ENCODE measurements at places on chromosomes 11 and 22.

DNA sequence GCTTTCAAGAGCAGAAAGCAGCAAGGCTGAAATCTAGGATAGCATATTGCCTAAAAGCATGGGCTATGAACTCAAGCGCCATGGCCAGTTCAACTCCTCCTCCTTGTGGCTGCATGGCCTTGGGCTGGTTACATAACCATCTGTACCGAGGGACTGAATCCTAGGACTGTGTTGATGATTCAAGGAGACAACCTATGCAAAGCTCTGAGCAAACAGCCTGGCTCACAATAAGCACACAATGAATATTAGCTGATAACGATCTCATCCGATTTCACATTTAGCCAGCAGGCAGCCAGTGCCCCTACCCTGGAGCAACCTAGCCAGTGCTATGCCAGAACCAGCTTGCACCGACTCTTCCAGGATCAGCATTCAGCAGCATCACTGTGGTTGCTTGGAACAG is 698.4 kb downstream of the TBC1D22A start:
- no peak for DNase-seq

GRCh38 chr11:10899121-10899830 is 41.4 kb upstream of the ZBED5 start:
- DNase-seq, result peak; percentile 85

GRCh38 chr11:65448074-65448417 is 25.4 kb downstream of the NEAT1 start:
- peak; percentile 46 for DNase-seq

- DNase-seq, result no peak
These were observed 12.0 kb downstream of the STX3 start for GRCh38 chr11:59767225-59767611.

DNA sequence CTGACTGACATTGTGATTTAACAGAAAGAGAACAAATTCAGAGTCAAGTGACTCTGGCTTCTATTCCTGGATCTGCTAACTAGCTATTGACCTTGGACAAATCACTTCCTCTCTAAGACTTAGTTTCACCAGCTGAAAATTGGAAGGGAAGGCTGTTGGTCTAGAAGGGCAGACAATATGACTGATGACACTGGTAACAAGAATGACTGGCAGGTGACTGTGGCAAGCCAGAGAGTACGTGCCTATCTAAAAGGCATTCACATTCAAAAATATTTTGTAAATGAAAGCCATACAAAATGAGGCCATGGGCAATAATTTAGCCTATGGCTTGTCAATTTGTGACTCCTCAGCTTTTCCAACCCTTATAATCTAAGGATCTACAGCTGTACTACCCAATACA is 23.5 kb downstream of the SERGEF start:
- DNase-seq, result no peak

GRCh38 chr11:95522874-95523273 is 266.7 kb downstream of the FAM76B start:
- no peak for DNase-seq

GRCh38 chr11:60700689-60701468 is 1.5 kb downstream of the MS4A8 start:
- DNase-seq, result peak; percentile 6

GRCh38 chr11:118374729-118375128 is 15.3 kb downstream of the UBE4A start:
- no peak for DNase-seq

GRCh38 chr22:17570851-17571631 is 7.7 kb downstream of the SLC25A18 start:
- DNase-seq, result peak; percentile 61

- DNase-seq, result no peak
These were observed 23.7 kb upstream of the FXYD6 start for GRCh38 chr11:117900121-117900648.

GRCh38 chr11:69398529-69399492 is 82.7 kb upstream of the LINC01488 start:
- DNase-seq, result peak; percentile 78

DNA sequence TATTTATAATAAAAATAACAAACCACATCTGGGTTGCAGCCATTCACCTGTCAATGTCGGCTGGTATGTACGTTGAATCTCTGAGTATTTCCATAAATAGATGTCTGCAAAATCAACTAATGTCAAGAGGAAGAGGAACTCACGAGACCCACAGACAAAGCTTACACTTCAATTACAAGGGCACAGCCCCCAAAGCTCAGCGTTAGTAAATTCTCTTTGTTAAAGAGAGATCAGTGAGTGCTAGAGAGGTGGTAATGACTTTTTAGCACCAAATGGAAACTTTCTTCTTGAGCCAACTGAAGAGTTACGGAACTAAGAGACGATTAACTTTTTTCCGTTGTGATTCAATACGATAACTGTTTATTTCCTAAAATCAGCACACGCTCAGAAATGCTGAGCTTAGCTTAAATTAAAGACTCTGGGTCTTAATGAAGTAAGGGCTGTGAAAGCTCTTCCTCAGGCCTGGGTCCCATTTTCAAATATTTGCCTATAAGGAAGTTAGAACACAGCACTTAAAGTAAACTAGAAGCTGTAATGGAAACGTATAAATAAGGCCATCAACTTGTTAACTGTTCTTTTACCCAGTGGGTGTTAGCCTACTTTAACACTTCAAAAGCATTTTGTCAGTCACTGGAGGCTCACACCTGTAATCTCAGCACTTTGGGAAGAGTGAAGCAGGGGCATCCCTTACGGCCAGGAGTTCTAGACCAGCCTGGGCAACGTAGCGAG is 22.8 kb upstream of the TFIP11 start:
- DNase-seq, result no peak

DNA sequence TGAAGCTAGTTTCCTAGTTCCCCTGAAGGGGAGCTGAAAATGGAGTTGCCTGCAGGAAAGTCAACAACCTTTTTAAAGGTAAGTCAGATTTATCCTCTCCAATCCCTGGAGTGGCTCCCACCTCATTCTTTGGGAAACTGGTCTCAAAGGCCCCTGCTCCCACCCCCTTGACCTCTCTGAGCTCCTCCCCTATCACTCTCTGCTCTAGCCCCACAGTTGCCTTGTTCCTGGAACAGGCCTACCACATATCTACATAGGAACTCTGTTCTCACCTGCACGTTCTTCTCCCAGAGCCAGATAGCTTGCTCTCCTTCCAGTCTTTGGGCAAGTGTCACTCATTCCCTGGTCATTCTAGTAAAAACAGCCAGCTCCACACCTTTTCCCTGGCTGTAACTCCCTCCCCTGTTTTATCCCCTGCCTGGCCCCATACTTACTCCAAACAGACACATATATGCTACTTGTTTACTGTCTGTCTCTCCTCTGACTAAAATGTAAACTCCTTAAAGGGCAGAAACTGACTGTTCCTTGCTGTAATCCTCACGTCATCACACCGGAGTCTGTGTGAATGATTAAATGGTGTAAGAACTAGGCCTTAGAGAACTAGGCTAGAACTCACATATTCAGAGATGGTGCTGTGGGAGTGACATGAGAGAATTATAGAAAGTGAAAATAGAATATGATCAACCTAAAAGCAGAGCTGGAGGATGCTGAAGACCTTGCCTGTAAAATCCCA is 53.3 kb downstream of the TCF20 start:
- DNase-seq, result no peak

GRCh38 chr11:65571940-65572339 is 398 bp upstream of the FAM89B start:
- DNase-seq, result no peak

- DNase-seq, result peak; percentile 54
These were observed 450.0 kb upstream of the CCDC179 start for GRCh38 chr11:23310276-23310675.

DNA sequence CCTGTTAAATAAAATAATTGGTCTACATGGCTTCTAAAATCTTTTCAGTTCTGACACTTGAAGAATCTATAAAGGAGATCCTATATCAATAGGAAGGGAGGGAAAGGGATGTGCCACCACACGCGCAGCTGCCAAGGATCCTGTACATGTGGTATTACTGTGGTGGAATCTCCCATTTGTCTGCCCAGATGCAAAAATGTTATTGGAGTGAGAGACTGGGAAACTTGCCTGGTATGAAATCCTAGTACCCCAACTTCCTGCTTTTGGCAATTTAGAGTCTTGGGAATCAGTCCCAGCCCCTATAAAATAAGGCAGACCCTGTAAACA is 81.9 kb upstream of the PICALM start:
- DNase-seq, result peak; percentile 75

DNA sequence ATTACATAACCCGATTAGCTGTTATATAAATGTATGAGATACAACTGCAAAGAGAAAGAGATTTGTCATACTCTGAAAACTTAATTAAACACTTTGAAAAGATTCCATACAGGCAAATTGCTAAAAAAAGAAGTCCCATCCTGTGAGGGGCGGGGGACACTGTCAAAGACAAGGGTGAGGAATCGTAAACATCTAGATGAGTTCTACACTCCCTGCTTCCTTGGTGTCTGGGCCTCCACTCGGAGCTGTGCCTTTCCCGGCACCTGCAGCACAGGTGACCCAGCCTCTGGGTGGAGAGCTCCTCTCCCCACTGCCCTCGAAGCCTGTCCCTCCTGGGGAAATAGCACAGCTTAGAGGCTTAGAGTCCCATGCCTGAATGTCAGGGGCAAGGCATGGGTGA is 69.2 kb upstream of the CRYBB3 start:
- DNase-seq, result no peak

DNA sequence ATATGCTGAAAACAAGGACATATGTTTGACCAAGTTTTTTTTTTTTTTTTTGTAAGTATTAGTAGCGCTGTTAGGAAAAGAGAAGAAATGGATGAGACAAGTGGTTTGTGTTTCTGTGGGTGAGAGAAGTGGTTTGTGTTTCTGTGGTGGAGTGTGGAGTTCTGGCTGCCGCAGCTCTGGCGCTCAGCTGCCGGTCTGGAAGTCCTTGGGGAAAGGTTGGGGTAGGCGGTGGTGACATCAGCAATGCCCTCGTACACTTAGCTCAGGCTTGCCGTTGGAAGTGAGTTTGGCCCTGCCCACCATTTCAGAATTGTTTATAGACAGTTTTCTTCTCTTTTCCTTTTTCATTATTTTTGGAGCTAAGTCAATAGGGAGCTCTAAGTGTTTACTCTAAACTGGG is 116.6 kb downstream of the TBC1D22A start:
- DNase-seq, result no peak

- peak; percentile 16 for DNase-seq
These were observed 6.9 kb upstream of the NEAT1 start for GRCh38 chr11:65415499-65416340.

GRCh38 chr11:270451-271318 is 7.5 kb upstream of the NLRP6 start:
- DNase-seq, result no peak

DNA sequence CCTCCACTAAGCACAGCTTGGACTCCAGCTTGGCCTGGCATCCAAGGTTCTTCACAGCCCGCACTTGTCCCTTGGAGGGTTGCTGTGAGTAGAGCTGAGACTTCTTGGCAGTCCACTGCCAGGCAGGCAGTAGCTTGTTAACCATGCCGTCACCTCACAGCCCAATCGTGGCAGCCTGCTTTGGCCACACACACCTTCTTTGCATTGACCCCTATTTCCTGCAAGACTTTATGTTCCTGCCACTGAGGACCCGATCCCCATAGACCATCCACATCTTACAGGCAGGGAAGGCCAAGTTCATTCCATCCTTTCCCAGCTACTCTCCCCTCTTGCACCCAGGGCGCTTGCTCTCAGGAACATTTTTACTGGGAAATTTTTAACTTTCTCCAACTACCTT is 2.5 kb upstream of the PYGM start:
- no peak for DNase-seq

DNA sequence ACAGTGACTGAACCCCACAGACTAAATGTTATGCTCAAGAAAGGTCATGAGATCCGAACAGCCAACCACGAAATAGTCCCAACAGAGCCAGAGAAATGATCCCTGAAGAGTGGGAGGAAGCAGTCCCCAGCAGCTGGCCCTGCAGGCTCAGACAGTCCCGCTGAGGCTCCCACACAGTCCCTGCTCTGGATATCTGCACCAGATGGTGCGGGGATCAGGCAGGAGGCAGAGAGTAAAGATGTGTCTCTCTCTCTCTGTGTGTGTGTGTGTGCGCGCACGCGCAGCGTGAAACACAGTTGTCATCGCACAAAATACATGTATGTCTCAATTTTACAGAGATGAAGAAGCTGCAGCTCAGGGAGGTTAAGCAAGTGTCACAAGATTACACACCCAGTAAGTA is 27.9 kb downstream of the GUCY1A2 start:
- DNase-seq, result no peak

- no peak for DNase-seq
These were observed 2.3 kb upstream of the INPPL1 start for GRCh38 chr11:72222106-72222891.

DNA sequence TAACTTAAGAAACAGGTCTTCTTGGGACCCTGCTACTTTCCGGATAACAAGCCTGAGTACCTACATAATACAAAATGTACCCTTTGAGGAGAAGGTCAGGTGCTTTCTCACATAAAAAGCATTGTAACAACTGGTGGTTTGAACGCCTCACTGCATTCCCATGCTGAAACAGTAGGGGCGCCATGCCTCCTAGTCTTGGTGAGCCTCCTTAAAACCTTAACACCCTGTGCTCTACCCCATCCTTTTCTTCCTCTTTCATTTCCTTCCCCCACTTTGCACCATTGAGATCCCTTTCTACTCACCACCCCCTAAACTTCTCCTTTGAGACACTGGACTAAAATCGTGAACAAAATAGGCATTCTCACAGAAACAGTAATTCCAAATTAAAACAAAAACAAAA is 729.3 kb downstream of the NTM start:
- DNase-seq, result no peak

- DNase-seq, result no peak
These were observed 3.0 kb downstream of the RHOD start for GRCh38 chr11:67059671-67060070.

Measured in LHCN-M2 (cell line).